ENCODE measurements at places on chromosomes 7 and 10.

- DNase-seq = no peak
These were observed 86.8 kb upstream of the KMT2C start for GRCh38 chr7:152522571-152523067.

DNA sequence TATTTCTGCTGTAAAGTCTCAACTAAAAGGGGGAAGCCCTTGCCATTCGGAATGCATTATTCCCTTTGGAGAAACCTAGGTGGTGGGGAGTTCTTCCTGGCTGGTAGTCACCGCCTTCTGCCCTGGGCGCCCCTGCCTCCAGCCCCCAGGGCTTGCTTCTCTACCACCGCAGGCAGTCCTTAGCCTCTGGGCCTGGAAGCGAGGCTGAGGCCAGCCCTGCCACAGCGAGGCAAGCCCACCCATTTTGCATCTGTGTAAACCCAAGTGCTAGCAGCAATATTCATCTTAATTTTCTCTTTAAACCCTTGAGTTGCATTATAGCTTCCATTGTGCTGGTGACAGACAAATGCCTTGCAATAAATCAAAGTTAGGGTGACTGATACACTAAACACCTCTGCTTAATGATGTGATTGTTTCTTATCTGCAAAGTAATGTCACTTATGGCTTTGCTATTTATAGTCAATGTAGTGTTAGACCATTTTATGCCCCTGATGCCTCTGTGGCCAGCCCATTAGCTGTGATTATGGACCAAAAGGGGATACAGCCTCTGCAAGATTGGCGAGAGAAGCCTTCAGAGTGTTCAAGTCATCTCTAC, 26.2 kb upstream of the MGMT start:
- DNase-seq = no peak

DNA sequence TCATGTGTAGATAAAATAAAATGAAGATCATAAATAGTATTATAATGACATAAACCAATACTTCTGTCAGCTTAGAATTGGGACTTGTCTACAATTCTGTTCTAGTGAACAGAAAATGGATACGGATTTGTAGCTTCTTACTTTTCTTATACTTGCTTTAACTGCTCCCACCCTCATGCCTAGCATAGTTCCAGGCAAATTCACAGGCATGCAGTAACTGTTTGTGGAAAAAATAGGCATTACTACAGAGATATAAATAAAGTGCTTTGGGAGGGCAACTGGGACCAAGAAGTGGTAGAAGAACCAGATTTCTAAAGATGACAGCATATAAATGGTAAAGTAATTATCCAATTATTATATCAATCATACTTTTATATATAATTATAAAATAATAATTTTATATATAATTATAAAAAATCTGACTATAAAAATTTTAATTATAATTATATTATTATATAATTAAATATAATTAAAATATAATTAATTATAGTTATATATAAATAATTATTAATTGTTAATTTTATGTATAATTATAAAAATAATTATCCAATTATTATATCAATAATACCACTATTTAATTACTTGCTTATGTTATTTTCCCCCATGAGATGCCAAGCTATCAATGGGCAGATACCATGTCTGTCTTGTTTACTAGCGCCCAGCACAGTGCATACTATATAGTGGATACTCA, 144.1 kb downstream of the NOC3L start:
- no peak for DNase-seq

DNA sequence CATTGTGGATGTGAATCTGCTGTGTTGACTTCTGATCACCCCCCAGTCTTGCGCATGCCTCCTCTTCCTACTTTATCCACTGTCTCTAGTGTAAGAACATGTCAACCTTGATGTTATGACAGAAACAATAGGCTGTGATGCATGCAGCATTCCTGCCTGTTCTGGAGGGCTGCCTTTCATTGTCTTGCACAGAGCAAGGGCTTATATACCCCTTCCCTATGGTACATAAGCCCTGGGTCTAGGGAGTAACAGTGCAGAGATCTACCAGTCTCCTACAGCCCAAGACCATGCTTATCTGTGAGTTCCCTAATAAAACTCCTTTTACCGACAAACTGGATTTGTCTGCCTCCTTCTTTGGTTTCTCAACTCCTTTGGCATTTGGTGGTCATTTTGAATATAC, 177.0 kb upstream of the STK17A start:
- no peak for DNase-seq

- no peak for DNase-seq
These were observed 12.1 kb downstream of the ODAD2 start for GRCh38 chr10:27986821-27987220.

DNA sequence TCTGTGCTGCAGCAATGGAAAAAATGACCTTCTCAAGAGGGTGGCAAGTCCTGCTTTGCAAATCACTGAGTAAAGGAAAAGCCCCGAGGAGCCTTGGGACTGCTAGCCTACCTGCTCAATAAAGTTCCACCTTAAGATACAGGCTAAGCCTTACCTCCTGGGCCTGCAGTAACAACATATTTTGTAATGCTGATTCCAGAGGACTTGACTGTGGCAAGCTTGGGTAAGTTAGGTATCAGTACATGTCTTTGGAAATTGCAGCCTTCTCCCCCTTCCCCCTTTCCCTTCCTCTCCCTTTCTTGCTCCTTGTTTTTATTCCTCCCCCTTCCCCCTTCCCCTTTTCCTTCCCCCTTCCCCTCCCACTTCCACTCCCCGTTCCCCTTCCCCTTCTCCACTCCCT, 126.2 kb downstream of the SORCS3 start:
- no peak for DNase-seq

DNA sequence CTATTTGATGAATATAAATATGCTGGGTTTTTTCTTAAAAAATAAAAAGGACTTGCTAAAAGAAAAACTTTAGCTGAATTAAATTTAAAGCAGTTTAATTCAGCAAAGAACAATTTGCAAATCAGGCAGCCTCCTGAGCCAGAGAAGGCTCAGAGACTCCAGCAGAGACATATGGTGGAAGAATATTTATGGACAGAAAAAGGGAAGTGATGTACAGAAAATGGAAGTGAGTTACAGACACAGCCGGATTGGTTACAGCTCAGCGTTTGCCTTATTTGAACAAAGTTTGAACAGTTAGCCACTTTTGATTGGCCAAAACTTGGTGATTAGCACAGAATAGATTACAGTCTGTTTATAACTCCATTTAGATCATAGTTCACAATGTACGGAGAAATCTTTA, 110.3 kb downstream of the GAD2 start:
- DNase-seq = no peak

GRCh38 chr7:30470163-30470770, 8.3 kb downstream of the NOD1 start:
- no peak for DNase-seq

GRCh38 chr7:99112097-99112496, 31.8 kb downstream of the SMURF1 start:
- peak; percentile 29 for DNase-seq

DNA sequence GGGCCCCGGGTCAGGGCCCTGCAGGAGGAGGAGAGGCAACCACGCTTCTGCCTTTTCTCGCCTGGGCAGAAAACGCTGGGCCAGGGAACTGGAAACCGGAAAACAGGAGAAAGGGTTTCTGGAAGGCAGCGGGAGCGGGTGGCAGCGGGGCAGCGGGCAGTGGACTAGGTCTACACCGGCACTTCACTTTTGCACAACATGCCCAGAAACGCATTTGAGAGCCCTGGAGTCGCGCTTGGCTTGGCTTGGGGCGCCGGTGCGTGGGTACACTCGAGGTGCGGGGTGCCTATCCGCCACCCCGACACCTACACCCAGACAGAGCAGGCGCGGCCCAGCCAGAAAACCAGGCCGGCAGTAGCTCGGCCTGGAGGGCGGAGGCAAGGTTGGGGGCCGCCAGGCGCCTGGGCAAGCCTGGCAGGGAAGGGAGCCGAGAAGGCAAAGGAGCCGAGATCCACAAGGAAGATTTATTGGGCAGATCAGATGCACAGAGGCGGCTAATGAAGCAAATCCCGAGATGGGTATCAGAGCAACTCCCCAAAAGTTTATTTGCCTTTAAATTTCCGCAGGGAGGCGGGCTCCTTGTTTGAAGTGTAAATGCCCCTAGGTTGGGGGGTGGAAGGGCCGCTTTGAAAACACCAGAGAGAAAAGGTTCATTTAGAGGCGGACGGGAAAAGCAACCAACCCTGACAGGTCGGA, 3.2 kb upstream of the PAX2 start:
- DNase-seq = no peak

DNA sequence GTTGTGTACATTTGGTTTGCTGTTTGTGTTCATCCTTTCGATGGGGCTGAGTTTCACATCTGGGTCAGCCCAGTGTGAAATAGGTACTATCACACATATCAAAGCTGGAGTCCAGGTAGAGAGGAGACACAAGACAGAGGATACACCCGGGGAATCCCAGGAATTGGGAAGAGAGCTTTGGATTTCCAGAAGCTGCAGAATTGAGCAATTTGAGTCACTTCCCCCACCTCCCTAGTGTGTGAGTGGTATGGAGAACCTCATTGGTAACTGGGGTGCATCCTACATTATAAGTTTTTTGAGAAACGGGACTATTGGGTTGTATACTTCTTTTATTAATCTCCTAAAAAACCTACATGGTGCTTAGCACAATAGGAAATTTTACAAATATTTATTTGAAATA, 12.1 kb upstream of the PDSS1 start:
- DNase-seq = no peak

- DNase-seq = no peak
These were observed 129.3 kb upstream of the PRR15 start for GRCh38 chr7:29434380-29434768.

DNA sequence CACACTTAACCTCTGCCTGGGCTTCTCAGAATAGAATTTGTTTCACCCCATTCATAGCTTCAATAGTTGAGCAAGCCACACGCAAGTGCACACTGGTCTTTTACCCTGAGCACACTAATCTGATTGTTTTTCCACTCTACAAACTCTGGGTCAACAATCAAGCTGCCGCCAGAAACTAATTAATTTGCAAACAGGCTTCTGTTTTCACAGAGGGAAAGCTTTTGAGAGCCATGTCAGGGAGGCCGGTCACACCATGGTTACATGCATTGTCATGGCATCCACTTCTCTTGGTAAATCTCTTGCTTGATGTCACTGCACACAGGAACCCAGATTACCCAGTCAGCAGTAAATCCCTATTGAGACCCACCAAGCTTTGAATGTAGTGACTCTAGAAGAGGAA, 154.2 kb downstream of the SEMA3A start:
- DNase-seq = no peak

DNA sequence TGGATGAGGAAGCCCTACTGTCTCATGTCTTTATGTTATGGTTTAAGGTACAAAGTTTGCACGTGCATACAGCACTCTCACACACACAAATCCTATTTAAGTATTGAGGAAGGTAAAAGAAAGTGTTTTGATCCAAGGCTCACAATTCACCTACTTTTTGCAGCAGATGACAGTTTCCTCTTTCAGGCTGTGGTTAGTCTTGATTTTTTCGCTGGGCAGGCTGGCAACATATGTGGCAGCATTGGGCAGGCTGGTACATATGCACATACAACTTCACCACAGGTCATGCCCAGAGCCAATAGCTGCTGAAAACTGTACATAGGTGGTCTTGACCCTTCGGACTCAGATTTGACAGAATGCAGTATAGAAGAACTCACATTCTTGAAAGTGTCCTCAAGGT, 29.1 kb upstream of the SDHAF3 start:
- DNase-seq = no peak

DNA sequence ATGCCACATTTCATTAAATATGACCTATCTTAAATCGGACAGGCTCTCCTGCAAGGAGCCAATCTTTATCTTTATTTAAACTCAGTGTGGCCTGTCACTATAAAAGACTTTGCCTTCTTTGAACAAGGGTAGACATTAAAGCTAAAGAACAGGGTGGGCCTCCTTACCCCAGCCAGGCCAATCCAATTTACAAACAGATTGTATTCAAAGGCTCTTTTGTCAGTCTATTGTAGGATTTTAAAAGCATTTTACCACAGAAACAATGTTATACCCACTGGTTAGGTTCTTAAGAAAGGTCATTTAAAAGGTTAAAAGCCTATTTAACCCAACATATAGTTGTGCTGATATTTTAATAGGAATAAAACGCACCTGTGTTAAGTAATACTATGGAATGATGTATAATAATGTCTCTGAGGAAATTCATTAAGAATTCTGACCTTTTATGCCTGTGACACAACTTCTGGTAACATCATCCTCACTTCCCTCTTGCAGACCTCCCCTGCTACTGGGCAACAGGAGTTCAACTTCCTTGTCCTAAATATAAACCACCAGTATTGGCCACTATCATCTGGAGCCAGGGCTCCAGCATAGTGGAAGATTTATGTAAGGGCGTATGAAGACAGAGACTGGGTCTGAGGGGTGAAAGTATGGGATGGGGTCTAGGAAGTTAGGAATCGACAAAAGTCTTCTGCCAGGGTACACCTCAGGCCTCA, 32.5 kb downstream of the MTERF1 start:
- no peak for DNase-seq

- peak; percentile 96 for DNase-seq
These were observed 116.2 kb upstream of the AFAP1L2 start for GRCh38 chr10:114520453-114520852.

DNA sequence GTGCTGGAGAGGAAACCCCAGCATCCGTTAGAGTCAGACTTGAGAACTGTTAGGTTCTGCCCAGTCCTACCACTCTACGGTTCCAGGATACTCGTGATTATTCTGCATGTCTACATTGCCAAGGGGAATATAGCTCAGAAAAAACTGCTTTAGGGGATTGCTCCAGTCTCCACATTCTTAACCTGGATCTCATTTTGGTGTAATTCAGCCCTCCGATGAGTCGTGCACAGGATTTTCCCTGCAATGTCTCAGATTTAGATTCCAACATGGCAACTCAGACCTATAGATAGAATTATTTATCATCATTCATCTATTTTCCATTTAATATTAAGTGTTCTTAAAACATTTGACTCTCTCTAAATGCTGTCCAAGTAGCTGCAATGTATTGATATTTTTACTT, 121.1 kb upstream of the ZEB1 start:
- DNase-seq = peak; percentile 52

DNA sequence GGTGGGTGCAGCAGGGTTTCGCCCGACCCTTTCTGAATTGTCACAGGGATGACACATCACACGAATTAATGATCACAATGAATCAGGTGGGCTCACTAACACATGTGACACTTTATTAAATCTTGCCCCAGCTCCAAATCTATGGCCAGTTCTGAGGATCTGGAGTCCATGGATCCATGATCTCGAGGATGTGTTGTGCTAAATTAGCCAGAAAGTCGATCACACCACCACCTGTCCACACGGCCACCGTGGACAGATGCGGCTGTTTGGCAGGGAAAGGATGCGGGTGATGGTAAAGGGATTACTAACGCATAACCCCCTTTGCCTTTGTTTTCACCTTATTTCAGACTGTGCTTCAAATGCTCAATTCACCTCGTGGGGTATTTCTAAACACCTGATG, 96.4 kb downstream of the COBL start:
- no peak for DNase-seq

DNA sequence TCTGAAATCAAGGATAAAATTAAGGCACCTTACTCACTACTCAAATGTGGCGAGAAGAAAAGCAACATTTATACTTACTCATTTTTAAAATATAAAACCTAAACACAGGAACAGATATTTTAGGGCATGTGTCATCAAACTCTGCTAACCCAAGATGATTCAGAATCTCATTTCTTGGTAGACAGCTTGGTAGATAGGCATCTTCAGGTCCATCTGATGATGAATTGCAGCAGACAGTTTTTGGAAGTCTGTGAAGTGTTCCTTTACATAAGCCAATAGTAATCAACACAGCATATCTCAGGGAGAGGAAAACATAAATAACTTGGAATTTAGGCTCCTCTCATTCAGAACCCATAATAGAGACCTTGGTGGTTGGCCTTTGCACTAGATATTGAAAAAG, 3.4 kb downstream of the HIPK2 start:
- DNase-seq = peak; percentile 86

Measured in epithelial cell of esophagus (primary cell).